Activated B cell treated with CpG ODN at 0.5 μM for 24 hours (primary cell): ENCODE measurements at places on chromosomes 1 and 21.

DNA sequence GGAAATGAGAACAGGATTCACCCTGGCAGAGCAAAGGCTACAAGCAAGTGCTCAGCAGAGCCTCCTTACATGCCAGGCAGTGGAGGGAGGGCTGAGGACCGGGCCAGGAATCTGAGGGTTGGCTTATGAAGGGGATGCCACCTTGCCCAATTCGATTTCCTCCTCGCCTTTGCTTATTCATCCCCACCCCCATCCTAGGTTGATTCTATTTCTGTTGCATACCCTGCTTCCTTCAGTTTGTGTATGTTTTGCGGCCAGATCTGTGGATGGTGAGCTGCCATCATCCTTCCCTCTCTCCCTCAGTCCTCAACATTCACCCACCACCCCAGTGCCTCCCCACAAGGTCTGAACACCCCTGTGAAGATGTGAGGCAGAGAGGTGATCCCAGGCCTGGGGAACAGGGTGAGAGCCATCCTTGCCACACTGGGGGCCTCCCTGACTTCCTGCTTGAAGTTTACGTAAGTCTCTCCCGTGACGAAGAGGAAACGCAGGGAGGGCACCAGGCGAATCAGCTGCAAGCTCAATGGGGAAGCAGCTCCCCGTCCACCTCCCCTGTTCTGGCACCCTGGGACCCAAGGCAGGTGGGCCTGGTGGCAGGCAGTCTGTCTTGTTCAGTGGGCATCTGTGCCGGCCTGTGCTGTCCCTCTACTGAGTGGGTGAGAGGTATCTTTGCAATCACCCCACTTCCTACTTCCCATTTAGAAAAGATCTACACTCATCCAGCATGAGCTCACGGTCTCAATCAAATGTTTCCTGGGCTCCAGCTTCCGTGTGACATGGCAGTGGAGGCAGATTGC lies 50.6 kb upstream of the CNTN2 start:
- H3K27ac ChIP-seq: peak overlapping the region; percentile 31
- peak overlapping the region; percentile 30 for H3K4me3 ChIP-seq
- H3K36me3 ChIP-seq: no peaks in the 10 kb centered on the region
- no peak for DNase-seq
- H3K27me3 ChIP-seq: peaks cover 10% of the 10 kb centered on the region

DNA sequence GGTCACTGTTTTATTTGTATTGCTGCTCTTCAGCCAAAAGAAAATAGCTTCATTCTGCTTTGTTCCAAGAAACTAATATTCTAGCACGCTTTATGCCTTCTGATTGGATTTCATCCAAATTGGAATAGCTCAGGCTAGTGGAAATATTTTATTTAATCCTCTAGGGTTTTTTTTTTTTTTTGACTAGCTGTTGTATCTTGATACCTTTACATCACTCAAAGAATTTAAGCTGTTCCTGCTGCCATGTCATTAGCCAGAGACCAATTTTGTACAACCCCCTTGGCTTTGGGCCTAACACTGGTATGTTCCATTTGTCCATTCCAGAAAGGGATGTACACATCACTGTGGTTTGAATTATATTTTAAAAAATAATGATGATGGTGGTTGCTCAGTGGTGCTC lies 103.0 kb downstream of the DISC1 start:
- H3K4me3 ChIP-seq: no peak overlapping the region
- H3K27me3 ChIP-seq: no peaks in the 10 kb centered on the region
- H3K27ac ChIP-seq: no peak overlapping the region
- DNase-seq: no peak

GRCh38 chr1:114510274-114511031 lies 550 bp downstream of the TRIM33 start:
- peak overlapping the region; percentile 38 for H3K27ac ChIP-seq
- DNase-seq: no peak
- H3K4me3 ChIP-seq: peak overlapping the region; percentile 85
- peaks cover 48% of the 10 kb centered on the region for H3K4me1 ChIP-seq
- peaks cover 23% of the 10 kb centered on the region for H3K36me3 ChIP-seq

DNA sequence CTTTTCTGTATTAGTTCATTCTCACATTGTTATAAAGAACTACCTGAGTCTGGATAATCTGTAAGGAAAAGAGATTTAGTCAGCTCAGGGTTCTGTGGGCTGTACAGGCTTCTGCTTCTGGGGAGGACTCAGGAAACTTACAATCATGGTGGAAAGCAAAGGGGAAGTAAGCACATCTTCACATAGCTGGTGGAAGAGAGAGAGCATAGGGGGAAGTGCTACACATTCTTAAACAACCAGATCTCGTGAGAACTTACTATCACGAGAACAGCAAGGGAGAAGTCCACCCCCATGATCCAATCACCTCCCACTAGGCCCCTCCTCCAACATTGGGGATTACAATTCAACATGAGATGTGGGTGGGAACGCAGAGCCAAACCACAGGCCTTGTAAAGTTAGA lies 37.9 kb upstream of the AHCTF1 start:
- DNase-seq: no peak
- H3K36me3 ChIP-seq: peaks cover 10% of the 10 kb centered on the region
- H3K27me3 ChIP-seq: no peaks in the 10 kb centered on the region
- no peak overlapping the region for H3K4me3 ChIP-seq
- no peak overlapping the region for H3K27ac ChIP-seq
- no peaks in the 10 kb centered on the region for H3K4me1 ChIP-seq

- H3K4me1 ChIP-seq: no peaks in the 10 kb centered on the region
- peaks cover 24% of the 10 kb centered on the region for H3K27me3 ChIP-seq
- DNase-seq: no peak
- H3K36me3 ChIP-seq: no peaks in the 10 kb centered on the region
- no peak overlapping the region for H3K4me3 ChIP-seq
These were observed 6.8 kb upstream of the SLC22A15 start for GRCh38 chr1:115969509-115969908.

DNA sequence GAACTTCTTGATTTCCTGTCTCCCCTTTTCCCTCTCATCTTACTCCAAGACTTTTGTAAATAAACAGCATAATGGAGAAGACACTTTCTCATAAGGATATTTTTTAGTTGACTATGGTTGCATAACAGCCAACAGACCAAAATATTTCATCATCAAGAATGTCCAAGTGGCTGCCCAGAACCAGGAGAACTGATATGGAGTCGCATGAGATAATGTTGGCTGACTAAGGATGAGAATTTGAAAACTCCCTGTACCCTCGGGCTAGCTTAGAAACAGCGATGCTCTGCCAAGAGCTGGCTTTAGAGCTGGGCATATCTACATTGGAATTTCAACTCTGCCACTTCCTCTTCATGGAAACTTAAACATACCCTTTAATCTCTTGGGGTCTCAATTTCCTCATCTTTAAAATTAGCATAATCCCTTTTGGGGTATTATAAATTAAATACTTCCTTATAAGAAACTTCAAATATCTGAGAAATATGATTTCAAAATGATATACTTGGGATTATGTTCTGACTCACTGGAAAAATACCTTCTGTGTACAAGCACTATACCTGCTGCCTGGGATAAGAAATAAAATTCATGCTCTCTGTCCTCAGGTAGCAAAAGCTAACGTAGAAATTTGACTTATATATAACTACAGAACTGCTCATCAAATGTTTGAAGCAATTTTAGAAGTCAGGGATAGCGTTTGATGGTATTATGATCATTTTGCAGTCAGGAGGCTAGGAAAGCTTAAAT lies 777.3 kb downstream of the LTN1 start:
- H3K4me1 ChIP-seq: no peaks in the 10 kb centered on the region
- no peaks in the 10 kb centered on the region for H3K27me3 ChIP-seq
- no peak overlapping the region for H3K4me3 ChIP-seq
- H3K27ac ChIP-seq: no peak overlapping the region
- H3K36me3 ChIP-seq: no peaks in the 10 kb centered on the region

DNA sequence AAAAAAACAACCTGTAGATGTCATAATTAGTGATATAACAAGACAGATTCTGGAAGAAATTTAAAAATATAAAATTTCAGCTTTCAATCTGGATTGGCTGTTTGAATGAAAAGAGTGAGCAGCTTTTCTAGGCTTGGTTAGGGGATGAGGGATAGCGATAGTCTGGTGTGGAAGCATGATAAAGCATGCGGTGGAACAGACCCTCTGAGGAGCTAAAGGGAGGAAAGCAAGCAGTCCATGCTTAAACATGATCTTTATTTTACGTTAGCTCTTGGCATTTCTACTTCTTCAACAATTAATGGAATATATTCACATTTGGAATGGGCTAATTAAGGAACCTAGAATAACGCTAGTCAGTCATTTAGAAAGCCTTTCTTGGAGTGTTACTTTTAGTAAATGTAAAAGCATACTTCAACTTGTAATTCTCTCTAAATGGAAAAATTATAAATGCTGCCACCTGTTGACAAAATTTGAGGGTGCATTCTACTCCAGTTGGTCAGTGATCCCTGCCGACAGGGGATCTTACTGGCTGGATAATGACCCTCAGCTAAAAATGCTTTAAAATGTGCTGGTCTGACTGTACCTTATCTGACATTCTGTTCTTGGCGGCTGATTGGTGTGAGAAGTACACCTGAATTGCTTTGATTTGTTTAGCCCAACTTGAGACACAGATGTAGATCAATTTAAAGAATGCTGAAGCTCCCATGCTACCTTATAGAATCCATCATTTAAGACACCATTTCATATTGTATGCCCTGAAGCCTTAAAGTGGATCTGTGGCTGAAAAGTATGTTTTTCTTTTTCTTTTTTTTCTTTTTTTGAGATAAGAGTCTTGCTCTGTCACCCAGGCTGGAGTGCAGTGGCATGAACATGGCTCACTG lies 61.2 kb downstream of the AK4 start:
- H3K36me3 ChIP-seq: no peaks in the 10 kb centered on the region
- no peak overlapping the region for H3K4me3 ChIP-seq
- H3K27ac ChIP-seq: no peak overlapping the region
- H3K27me3 ChIP-seq: no peaks in the 10 kb centered on the region
- no peak for DNase-seq
- H3K4me1 ChIP-seq: peaks cover 5% of the 10 kb centered on the region

- no peak overlapping the region for H3K4me3 ChIP-seq
- H3K27me3 ChIP-seq: no peaks in the 10 kb centered on the region
- H3K4me1 ChIP-seq: no peaks in the 10 kb centered on the region
- DNase-seq: no peak
These were observed 53.4 kb downstream of the CD2 start for GRCh38 chr1:116807394-116808199.
